Adrenal gland (tissue), 19 donors: ENCODE measurements at places on chromosomes 5 and 9. TPM values are rescaled to one million over a fixed set of nuclear protein-coding genes. Genes with fewer than 3 reads are reported as not detected.

HEMGN gene
- total RNA-seq = not detected

GRCh38 chr5:65324226-65324625, 157.5 kb downstream of the ADAMTS6 start:
- H3K4me3 ChIP-seq = no peak overlapping the region
- H3K4me1 ChIP-seq = no peaks in the 10 kb centered on the region
- no peaks in the 10 kb centered on the region for H3K27me3 ChIP-seq
- no peaks in the 10 kb centered on the region for H3K36me3 ChIP-seq

GRCh38 chr5:64834611-64835010, 65.9 kb downstream of the CWC27 start:
- no peaks in the 10 kb centered on the region for H3K36me3 ChIP-seq
- H3K27ac ChIP-seq = no peak overlapping the region
- H3K4me3 ChIP-seq = no peak overlapping the region
- H3K27me3 ChIP-seq = no peaks in the 10 kb centered on the region
- H3K4me1 ChIP-seq = no peaks in the 10 kb centered on the region

- no peak for DNase-seq
- no peak overlapping the region for H3K4me3 ChIP-seq
- H3K27ac ChIP-seq = no peak overlapping the region
- H3K27me3 ChIP-seq = no peaks in the 10 kb centered on the region
Measured at GRCh38 chr5:36587354-36587753, 19.1 kb upstream of the SLC1A3 start.

DNA sequence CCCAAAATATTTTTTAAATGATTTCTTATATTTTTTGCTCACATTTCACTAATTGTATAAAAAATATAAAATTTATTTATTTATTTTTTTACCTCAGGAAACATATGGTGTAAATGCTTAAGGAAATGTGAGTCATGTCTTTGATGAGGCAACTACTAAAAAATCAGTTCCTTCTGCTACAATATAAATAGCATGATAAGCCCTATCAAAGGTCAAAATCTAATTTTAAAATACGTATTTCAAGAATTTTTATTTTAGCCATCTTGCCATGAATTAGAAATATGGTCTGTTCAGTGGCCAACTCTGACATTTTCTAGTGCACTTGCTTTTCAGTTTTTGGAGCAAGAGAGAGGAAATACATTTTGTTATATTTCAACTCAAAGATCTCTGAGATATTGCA, 50.5 kb downstream of the PDE4D start:
- no peak for DNase-seq
- no peak overlapping the region for H3K27ac ChIP-seq
- no peak overlapping the region for H3K4me3 ChIP-seq
- H3K4me1 ChIP-seq = no peaks in the 10 kb centered on the region
- H3K27me3 ChIP-seq = no peaks in the 10 kb centered on the region

DNA sequence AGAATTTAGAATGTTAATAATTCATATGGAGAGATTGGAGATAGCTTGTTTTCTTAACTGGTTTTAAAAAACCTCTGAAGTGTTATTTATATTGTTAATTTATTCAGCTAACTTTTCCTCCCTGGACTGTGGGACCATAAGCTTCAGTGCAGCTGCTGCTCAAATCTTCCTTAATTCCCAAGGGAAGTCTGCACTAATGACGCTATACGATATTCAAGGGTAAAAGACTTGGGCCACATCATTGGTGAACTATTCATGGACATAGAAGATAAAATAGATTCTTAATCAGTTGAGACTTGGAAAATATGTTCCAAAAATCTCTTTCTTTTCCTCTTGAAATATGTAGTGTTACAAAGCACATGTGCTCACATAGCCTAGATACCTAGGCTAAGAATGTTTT, 31.1 kb upstream of the GAS1 start:
- H3K4me3 ChIP-seq = no peak overlapping the region
- H3K27ac ChIP-seq = no peak overlapping the region
- no peaks in the 10 kb centered on the region for H3K4me1 ChIP-seq
- no peaks in the 10 kb centered on the region for H3K36me3 ChIP-seq
- no peaks in the 10 kb centered on the region for H3K27me3 ChIP-seq
